Stimulated activated effector memory CD8-positive, alpha-beta T cell treated with anti-CD3 and anti-CD28 coated beads, Interleukin-12 subunit alpha, Interleukin-12 subunit beta, amount 100 ng/mL, for 72 hours (primary cell): ENCODE measurements at places on chromosomes 1 and 21.

- no peak for DNase-seq
Observed at GRCh38 chr21:25734654-25734903, 125 bp downstream of the ATP5PF start.

- no peak for DNase-seq
Observed at GRCh38 chr1:186026946-186027345, 292.8 kb downstream of the HMCN1 start.

- no peak for DNase-seq
Observed at GRCh38 chr1:23805025-23805424, 4.5 kb upstream of the GALE start.

DNA sequence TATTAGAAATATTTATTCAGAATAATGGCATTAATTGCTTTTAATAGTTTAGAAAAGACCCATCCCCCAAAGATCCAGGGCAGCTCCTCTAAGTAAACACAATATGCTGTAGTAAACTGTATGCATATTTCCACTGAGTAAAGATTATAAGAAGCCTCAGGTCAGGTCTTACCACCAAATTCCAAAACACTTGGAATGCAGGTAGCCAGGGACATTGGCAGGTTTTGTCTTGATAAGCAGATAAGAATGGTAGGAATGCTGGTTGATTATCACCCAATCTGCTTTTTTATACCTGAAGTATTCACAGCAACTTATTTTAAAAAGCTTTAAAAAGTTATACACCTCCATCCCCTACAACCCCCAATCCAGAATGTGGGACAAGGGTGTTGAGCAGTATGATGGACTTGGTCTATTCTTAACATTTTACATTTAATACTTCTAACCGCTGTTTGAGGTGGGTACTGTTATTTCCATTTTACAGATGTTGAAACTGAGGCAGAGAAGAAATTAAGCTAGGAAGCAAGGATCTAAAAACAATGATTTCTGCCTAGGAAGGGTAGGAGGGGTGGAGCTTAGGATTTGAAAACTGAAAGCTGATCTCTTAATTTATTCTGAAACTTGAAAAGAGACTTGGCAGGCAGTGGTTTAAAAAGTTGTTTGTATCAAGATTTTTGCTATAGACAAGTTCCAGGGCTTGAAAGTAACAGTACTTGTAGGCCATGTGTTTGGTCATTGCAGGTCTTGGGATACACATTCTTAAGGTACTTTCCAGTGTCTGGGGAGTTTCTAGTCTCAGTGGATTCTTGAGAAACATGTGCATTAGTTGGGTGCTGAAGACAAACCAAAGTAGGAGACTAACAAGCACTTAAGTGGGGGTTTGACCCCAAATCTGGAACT is 15.6 kb upstream of the THEM4 start:
- DNase-seq = no peak

GRCh38 chr1:30275926-30276764 is 447.2 kb downstream of the MATN1 start:
- DNase-seq = no peak
